ENCODE measurements at places on chromosomes 11 and 22.
A peak's percentile ranks its signal among the peaks of the same experiment; 100 is the strongest.

GRCh38 chr22:38177926-38178604, 3.6 kb downstream of the PLA2G6 start:
- no peak for DNase-seq

DNA sequence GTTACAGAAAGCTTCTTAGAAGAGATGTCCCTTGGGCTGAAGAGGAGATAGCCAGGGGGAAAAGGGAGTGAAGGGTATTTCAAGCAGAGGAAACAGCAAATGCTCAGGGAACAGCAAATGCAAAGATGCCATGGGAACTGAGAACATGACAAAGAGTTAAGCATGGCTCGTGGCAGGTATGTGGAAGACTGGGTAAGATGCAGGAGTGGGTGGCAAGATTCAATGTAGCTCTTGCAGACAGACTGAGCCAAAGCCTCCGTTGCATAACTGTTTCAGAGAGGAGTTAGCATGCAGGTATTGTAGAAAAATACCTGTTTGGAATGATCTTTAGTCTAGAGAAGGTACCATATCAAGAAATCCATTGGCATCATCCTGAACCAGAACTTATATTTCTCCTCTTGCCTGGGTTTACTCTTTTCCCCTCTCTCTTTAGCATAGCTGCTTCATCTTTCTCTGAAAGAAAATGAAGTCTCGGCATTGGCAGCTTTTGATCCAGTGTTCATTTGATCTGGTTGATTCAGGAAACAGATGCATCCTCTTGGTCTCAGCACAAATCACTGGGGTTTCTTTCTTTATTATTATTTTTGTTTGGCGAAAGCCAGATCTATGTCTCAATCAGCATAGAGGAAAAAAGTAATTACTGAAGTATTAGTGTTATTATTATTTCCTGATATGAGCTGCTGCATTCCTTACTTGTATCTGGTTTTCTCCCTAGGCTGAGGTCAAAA, 41.7 kb upstream of the NUP160 start:
- no peak for DNase-seq

- DNase-seq = no peak
Observed at GRCh38 chr11:31237819-31238760, 131.4 kb downstream of the DCDC1 start.

DNA sequence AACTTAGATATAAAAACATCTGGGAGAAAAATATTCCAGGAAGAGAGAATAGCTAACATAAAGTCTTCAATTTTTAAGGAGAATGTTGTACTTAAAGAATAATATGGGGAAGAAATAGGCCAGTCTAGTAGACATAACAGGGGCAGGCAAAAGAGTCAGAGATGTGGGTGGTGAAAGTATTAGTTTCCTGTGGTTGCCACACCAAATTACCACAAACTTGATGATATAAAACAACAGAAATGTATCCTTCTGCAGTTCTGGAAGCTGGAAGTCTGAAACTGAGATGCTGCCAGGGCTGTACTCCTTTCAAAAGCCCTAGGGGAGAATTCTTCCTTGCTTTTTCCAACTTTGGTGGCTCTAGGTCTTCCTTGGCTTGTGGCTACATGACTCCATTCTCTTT, 1309.7 kb downstream of the LRRC4C start:
- no peak for DNase-seq

GRCh38 chr11:109075976-109076375, 346.0 kb upstream of the C11orf87 start:
- DNase-seq = no peak

- DNase-seq = no peak
Observed at GRCh38 chr22:46619830-46620501, at the start of gene GRAMD4. GRAMD4 (plus strand) TSS chr22:46620386; CDS start chr22:46626800, 6,414 bp downstream.

- DNase-seq = no peak
Observed at GRCh38 chr22:27554841-27555456, 246.6 kb downstream of the MN1 start.

GRCh38 chr11:25838918-25839625, 492.9 kb upstream of the ANO3 start:
- DNase-seq = no peak

DNA sequence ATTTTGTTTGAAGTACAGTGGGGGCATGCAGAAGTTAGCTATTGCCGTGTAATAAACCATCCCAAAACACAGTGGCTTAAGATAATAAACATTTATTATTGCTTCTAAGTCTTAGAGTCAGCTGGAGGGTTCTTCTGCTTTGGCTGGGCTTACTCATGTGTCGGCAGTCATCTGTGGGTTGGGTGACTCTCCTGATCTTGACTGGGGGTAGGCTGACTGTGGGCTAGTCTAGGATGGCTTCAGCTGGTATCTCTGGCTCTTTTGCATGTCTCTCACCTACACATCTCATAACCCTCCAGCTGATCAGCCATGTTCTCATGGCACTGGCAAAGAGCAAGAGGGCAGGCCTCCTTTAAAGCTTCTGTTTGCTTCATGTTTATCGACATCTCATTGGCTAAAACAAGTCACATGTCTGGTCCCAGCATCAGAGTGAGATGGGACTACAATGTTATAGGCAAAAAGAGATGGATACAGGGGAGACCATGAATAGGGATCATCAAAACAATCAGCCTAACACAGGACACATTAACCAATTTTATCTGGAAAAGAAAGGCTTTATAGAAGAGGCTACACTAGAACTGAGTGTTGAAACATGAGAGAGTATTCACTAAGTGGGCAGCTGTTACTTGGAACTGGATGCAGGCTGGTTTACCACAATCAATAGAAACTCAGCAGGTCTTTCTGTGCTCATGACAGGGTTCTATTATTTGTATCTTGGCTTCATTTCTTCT, 5.1 kb downstream of the LRRC51 start:
- DNase-seq = no peak

- DNase-seq = no peak
Observed at GRCh38 chr11:9716275-9717039, 52.6 kb downstream of the SWAP70 start.

DNA sequence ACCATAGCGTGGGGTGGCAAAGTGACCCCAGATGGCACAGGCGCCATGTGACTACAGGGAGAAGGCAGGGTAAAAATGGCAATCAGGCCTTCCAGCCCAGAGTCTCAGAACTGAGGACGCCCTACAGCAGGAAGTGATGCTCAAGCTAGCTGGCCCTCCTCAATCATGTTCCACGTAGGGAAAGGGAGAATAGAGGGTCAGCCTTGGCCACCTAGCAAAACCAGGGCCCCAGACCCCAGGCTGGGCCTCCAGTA, 978 bp upstream of the ANKRD13D start:
- no peak for DNase-seq

DNA sequence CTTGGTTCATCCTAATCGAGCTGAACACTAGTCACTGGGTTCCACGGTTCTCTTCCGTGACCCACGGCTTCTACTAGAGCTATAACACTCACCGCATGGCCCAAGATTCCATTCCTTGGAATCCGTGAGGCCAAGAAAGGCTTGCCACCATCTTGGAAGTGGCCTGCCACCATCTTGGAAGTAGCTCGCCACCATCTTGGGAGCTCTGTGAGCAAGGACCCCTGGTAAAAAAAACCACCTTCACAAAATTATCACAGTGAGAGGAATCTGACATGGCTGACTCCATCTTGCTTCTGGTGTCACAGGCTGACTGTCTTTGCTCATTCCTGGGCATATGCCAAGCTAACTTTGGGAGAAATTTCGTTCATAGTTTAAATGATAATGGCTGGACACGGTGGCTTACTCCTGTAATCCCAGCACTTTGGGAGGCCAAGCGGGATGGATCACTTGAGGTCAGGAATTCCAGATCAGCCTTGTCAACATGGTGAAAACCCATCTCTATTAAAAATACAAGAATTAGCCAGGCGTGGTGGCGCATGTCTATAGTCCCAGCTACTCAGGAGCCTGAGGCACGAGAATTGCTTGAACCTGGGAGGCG, 18.9 kb upstream of the KCTD14 start:
- DNase-seq = no peak

GRCh38 chr11:103881584-103881983, 154.9 kb upstream of the DDI1 start:
- no peak for DNase-seq

DNA sequence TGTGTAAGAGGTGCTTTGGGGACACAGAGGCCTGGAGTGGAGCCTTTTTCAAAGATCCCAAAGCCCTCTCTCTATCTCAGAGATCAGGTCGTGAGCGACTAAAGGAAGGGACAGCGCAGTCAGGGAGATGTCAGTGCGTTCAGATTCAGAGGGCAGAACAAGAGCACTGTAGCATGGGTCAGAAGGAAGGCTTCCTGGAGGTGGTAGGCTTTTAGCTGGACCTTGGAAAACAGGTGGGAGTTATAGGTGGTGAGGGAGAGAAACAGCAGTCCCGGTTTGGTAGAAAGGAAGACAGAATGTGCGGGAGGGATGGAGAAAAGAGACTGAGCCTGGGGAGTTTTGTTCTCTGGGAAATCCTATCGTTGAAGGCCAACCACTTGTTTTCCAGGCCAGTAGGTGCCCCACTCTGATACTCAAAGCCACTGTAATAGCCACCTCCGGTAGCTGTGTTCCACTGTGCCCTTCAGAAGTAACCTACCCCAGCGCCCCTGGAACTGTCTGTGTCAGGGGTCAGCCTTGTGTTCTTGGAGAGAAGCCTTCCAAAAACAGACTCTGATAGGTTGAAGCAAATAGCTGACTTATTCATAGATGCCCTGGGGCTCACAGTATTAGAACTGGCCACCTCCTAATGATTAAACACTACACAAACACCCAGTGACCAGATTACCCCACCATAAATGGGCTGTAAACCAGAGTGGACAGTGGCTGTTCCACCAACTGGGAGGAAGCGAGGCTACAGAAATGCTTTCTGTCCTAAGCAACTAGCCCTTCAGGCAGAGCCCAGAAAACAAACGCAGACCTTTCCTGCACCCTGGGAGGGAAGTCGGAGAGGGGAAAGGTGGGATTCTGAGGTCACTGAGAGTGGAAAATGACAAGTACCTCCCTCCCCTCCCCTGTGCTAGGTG, 157.7 kb downstream of the DBX1 start:
- DNase-seq = no peak

DNA sequence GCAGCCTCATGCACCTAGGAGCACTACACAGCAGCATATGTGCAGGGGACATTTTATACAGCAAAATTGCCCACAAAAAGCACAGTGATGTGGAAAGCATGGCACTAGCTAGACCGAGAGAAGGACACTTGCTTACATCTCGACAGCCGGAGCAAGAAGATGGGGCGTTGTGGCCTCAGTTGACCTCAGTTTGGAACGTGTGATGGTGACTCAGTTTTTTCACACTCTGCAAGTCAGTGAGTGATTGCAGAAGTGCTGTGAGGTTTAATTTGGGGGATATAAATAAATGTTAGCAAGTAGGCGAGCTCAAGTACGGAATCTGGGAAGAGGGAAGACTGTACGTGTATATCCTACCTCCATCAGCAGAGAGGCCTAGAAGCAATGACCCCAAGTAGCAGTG, 23.3 kb downstream of the LRP5 start:
- DNase-seq = no peak

GRCh38 chr11:45621588-45621987, 43.8 kb downstream of the CHST1 start:
- no peak for DNase-seq

- DNase-seq = no peak
Observed at GRCh38 chr22:28017859-28018258, 98.8 kb upstream of the PITPNB start.

DNA sequence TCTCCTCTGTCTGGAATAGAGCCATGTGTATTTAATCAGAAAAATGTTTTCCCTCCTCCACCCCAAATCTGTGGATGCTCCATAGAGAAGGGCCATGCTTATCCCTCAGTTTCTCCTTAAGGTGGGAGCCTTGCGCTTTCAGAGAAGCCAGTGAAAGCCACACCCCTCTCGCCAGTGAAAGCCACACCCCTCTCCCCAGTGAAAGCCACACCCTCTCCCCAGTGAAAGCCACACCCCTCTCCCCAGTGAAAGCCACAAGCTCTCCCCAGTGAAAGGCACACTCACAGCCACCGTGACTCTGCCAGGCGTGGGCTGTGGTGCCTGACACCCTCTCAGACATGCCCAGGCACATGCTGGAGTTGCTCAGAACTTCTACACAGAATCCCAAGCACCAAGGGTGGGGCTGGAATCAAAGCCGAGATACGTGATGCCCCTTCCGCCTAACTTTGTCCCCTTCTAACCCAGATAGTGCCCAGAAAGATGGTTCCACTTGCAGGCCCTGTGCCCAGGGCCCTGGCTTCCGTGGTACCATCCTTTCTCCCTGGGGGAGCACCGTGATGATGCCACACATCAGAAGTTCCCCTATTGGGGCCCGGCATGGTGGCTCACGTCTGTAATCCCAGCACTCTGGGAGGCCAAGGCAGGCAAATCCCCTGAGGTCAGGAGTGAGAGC, 16.5 kb upstream of the PRR5 start:
- DNase-seq = peak; percentile 80

- no peak for DNase-seq
Observed at GRCh38 chr22:48428631-48429371, 1398.9 kb downstream of the BRD1 start.

- no peak for DNase-seq
Observed at GRCh38 chr11:12420040-12420439, 42.7 kb downstream of the PARVA start.

DNA sequence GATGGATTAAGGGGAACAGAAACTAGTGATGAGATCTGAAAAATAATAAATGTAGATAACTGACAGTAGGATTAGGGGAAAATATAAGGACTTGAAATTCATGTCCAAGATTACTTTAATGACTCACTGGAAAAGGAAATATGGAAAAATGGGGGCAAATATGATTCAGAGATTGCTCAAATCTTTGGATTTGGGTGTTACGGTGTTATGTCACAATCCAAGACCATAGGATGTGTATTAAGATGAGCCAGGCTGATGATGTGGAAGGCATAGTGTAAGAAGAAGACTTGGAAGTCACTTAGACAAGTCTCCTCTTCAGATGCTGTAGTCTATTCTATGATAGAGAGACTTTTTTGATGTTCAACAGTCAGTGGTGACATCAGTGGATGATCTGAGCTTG, 323.7 kb downstream of the LUZP2 start:
- DNase-seq = no peak

GRCh38 chr22:35587447-35587870, 29.7 kb downstream of the MB start:
- no peak for DNase-seq

DNA sequence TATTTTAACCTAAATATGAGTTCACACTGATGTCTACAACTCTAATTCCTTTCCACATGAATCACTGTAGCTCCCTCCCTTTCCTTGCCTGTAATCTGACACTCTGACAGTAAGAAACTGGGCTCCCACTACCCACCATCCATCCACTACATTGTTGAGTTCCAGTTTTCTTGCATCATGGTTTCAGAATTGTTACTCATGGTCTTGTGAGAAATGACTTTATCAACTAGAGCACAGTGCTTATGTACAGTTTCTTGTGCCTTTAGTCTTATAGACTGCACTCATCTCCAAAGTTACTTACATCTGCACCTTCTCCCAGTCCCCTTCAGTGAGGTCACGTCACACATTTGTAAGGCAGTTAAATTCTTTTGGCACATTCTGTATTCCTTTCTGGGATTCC, 78.6 kb downstream of the RTL6 start:
- DNase-seq = no peak

DNA sequence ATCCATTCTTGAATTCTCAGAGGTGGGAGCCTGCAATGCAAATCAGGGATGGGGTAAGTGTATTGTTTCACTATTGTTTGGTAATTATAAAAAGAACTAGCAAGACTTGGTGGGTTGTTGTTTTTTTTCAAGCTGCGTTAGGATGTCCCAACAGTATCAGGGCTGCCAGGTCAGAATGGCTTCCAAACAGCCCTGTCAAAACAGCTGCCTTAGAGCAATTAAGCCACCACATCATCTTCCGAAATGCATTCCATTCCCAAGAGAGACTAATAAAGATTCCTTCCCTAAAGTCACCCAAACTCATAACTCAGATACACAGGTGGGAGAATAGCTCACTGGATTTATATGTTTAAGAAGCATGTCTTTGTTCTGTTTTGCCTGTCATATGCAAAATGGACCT, 23.5 kb downstream of the BBOX1 start:
- no peak for DNase-seq

GRCh38 chr11:76734456-76735420, 48.4 kb upstream of the TSKU start:
- no peak for DNase-seq

Data from activated CD8-positive, alpha-beta memory T cell treated with anti-CD3 and anti-CD28 coated beads for 4 hours (primary cell).